ENCODE measurements at places on chromosomes 12 and 14.

GRCh38 chr12:76915361-76916169, 36.7 kb upstream of the CSRP2 start:
- DNase-seq, result no peak

- DNase-seq, result no peak
Observed at GRCh38 chr14:58272588-58273372, 25.6 kb upstream of the ARID4A start.

DNA sequence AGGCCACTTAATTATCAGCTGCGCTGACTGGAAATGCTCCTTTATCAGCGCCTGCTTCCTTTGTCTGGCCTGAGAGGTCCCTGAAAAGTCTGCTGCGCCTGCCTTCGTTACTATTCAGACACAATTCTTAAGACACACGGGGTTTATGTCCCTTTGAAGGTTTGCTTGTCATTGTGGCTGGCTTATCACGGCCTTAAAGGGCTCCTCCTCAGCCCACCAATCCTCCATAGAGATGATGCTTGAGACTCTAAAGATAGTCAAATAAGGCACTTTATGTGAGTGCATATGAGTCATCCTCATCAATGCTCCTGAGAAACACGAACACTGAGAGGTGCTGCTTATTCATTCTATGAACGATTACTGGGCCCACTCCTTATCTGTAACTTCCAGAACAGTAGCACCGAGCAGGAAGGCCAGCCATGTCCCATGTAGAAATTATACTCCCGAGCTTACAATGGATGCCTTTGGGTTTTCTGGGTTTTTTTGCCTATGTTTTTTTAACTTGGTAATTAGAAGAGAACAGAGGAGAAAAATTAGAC, 1268.2 kb upstream of the TMEM132C start:
- no peak for DNase-seq

GRCh38 chr14:95527387-95528002, 7.4 kb upstream of the GLRX5 start:
- no peak for DNase-seq

GRCh38 chr14:75264036-75264435, 14.6 kb upstream of the FOS start:
- DNase-seq, result peak; percentile 73

DNA sequence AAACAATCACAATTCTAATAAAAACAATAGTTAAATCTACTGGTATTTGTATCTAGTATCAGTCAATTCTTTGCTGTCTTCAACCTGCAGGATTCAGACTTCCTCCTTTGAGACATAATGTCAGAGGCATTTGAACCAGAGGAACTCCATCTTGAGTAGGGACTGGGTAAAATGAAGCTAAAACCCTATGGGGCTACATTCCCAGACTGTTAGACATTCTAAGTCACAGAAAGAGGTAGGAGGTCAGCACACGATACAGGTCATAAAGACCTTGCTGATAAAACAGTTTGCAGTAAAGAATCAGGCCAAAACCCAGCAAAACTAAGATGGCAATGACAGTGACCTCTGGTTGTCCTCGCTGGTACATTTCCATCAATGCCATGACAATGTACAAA, 48.2 kb upstream of the MAP3K9 start:
- DNase-seq, result no peak

DNA sequence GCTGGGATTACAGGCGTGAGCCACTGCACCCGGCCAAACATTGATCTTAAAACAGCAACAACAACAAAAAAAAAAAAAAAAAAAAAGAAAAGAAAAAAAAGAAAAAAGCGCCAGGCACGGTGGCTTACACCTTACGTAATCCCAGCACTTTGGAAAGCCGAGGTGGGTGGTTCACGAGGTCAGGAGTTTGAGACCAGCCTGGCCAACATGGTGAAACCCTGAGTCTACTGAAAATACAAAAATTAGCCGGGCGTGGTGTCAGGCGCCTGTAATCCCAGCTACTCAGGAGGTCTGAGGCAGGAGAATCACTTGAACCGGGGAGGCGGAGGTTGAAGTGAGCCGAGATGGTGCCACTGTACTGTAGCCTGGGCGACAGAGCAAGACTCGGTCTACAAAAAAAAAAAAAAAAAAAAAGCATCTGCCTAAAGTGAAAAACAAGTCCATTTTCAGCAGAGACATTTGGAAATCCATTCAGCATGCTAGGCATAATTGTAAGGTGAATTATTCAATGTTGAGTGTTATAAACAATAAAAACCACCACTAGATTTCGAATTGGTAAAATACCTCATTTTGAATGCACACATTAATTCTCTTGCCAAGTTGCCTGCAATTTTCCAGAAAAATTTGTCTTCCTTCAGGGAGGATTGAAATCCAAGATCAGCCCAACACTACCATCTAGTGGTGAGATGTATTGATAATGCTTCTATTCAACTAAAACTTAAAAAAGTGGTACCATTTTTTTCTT, 8.0 kb upstream of the CERS5 start:
- no peak for DNase-seq

GRCh38 chr12:57522011-57522886, at the start of gene MBD6:
Gene MBD6 (plus strand): TSS chr12:57522824. CDS start chr12:57524304, 1,480 bp downstream.
- peak; percentile 97 for DNase-seq

- DNase-seq, result no peak
Observed at GRCh38 chr12:50637870-50638481, 125.9 kb upstream of the ATF1 start.

DNA sequence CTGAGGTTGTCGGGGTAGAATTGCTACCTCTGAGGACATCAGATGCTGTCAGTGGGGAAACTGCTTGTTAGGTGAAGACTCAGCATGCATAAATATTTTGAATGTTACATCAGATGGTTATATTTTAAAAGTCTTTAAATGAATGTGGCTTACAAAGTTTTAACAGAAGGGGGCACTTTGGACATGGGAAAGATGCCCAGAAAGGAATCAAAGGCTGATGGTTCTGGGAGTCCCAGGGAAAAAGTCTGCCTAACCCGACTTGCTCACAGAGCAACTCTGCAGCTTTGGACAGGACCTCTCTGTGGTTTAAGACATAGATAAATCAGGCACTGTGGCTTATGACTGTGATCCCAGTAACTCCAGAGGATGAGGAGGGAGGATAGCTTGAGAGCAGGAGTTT, 474.9 kb downstream of the ATP23 start:
- DNase-seq, result no peak

GRCh38 chr12:4278329-4279197, 5.0 kb downstream of the CCND2 start:
- no peak for DNase-seq

- no peak for DNase-seq
Observed at GRCh38 chr14:69464379-69464778, 20.1 kb upstream of the PLEKHD1 start.

DNA sequence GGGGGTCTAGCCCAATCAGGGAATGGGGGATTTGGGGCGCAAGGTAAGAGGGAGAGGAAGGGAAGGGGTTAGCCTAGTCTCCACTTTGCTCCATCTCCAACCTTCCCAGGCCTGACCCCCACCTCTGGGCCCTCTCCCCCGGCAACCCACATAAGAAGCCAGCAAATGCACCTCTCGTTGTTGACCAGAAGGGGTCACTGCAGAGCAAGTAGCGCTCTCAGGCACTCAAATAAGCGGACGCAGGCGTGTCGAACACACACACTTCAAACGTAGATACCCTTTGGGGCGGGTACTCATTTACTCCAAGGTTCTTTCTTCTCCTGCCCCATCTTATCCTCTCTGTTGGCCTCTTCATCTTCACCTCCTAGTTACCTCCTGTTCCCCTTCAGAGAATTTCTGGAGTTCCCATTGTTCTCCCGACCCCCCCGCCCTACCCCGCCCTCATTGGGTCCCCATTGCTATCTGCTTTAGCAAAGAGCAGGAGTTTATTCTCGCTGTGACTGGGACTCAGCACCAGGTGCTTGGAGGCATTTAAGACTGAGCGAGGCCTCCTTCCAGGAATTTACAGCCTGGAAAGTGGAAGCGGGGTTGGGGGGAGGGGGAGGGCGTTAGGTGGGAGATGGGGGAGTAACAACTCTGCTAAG, 1.5 kb upstream of the SRRM4 start:
- no peak for DNase-seq

DNA sequence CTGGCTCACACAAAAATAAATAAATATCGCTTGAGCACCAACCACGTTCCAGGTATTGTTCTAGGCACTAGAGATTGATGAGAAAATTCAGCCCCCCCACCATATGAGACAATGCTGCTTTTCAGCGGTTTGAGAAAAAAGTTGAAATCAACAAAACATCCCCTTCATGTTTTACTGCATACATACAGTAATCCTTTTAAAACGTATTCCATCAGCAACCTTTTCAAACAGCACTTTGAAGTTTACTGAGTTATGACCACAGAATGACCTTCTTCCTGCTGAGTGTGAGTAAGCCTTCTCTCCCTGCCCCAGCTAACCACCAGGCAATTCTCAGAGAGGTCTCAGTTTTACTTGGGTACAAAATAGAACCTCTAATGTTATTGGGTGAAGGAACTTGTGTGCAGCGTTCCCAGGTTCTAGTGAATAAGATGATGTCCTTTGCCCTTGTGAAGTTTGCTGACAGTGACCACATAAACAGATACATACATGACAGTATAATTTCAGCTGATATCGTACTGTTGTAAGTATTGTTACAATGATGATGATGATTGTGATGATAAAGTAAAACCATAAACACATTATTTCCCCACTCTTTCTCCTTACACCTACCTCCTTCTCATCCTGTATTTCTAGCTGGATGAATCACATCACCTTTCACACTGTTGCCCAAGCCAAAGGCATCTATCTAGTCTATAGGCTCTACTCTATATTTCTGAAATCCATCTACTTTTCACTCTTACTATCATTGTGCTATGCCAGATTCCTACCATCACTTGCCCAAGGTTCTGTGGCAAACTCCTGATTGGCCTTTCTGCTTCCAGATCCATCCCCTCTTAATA, 124.4 kb upstream of the KRR1 start:
- DNase-seq, result no peak

- DNase-seq, result no peak
Observed at GRCh38 chr14:70086685-70087379, 101.9 kb downstream of the SLC8A3 start.

- DNase-seq, result no peak
Observed at GRCh38 chr12:64680235-64680634, 69.9 kb downstream of the RASSF3 start.

DNA sequence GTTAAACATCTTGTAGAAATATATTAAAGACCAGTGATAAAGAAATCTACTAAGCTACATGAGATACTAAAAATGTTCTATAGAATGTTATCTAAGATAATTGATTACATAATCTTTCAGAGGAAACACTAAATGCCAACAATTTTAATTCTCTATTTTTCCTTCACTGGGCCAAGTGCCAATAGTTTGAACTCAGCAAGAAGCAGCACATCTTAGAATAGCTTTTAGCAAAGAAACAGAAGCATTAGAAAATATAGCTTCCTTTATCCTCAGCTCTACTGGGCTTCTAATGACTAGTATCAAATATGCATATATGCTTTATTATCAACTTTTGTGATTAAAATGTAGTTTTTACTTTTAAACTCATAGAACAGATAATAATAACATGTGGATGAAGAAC, 461.4 kb upstream of the USP15 start:
- no peak for DNase-seq

GRCh38 chr12:117380083-117380482, 18.7 kb upstream of the NOS1 start:
- DNase-seq, result no peak

- no peak for DNase-seq
Observed at GRCh38 chr12:53928054-53928835, 10.4 kb upstream of the HOXC13 start.

All from suprapubic skin (tissue), 4 donors.